ENCODE measurements at places on chromosomes 2 and 18.

DNA sequence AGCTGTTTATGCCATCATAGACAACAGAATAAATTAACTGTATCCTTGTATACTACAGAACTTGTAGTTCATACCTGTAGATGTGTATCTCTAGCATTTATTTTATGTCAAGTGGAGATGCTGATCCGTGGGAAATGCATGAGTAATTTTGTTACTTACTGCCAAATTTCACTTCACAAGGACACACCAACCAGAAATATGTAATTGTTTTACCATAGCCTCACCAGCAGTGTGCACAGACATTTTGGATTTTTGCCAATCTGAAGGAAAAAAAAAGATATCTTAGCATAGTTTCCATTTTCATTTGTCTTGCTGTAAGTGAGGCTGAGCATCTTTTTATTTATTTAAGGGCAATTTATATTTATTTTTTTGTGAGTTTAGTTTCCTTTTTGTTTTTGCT lies 265.1 kb upstream of the OSR1 start:
- DNase-seq, result peak; percentile 13

- no peak for DNase-seq
These were observed 141.1 kb upstream of the ETAA1 start for GRCh38 chr2:67255933-67256615.

GRCh38 chr2:144496977-144497598 lies 22.8 kb downstream of the ZEB2 start:
- DNase-seq, result no peak

GRCh38 chr2:85536479-85536878 lies 2.5 kb upstream of the MAT2A start:
- DNase-seq, result no peak

GRCh38 chr18:44918142-44918476 lies 237.4 kb downstream of the SETBP1 start:
- DNase-seq, result no peak

DNA sequence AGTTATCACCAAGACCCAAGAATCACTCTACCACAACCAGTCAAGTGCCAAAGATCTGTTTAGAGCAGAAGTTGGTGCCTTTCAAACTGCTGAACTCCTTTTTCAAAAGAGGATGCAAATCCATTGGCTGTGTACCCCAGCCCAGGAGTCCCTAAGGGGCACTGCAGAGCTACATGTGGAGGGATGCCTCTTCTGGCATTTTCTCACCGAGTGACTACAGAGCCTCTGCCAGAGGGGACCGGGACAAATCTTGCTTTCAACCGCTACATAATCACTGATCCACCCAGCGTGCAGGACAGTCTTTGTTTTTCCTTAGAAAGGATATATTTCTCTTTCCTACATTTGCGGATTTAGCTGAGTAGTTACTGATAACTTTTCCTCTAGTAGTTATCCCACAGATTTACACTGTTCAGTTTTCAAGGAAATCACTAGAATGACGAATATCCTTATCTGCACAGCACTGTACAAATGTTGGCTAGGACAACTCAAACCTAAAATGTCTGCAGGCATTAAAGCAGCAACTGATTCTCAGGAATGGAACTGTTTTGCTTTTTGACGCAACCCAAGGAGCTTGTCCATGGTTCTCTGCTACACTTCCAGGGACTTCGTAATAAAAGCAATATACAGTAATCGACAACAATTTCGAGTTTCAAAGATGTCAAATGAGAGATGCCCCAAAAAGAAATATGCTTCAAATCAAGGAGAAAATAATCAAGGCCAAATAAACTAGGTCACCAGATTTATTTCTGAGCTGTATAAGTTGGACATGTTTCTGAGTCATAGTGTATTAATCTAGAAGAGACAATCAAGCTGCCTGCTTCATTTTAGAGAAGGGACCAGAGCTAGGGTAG lies 24.1 kb downstream of the EPB41L3 start:
- DNase-seq, result no peak

All from NCI-H2029 (cell line).